ENCODE measurements at places on chromosomes 11 and 22.

DNA sequence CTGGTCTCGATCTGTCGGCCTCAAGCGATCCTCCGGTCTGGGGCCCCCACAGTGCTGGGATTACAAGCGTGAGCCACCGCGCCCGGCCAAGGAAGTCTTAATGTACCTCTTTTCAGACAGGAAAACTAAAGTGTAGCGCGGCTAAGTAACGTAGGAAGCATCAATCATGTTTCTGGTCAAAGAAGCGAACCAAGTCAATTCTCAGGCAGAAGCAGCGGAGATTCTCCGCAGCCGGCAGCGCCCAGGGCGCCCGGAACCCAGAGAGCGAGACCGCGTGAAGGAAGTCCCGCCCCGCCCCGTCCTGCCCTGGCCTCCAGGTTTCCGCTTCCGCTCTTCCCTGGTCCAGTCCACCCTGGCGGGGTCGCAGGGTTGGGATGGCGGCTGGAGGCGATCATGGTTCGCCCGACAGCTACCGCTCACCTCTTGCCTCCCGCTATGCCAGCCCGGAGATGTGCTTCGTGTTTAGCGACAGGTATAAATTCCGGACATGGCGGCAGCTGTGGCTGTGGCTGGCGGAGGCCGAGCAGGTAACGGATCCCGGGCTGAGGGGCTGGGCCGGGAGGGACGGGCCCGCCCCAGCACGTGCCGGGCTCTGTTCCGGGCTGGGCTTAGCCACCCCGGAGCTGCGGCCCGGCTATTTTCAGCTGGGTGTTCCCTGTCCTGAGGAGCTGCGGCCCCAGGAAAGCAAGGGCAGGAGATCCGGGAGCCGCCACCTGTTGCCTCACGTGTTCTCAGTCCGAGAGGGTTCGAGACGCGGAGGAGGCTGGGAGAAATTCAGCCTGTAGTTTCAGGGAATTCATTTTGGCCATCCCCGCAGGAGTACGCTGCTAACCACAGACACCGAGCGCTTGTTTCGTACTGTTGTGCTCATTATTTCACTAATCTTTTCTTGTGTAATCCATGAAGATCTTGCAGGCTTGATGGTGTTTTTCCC lies at the start of gene ADSL:
TSS of gene ADSL (plus strand) at position 316 of the 934 bp plus-strand sequence. CDS start at position 375, 59 bp downstream.
- peak; percentile 51 for DNase-seq

DNA sequence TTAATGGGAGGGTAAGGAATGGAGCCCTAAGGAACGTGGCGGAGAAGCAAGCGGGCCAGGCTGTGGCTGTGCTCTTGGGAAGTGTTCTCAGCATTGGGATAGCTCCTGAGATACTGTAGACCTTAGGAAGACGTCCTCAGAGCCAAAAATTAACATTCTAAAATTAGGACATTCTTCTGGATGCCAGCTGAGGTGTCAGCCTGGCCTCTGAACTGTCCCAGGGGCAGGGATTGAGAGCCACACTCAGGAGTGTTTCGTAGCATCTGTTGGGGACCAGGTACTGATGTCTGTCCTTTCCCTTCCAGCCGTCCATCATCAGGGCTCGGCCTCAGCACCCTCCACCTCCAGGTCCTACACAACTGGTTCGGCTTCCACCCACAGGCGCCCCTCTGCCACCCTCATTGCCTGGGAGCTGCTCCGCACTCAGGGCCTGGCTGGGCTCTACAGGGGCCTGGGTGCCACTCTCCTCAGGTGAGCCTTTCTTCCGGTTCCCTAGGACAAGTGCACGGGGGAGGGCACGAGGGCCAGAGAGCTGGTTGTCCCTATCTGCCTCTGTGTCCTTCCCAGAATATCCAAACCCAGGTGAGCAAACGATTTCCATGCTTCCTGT lies 23.6 kb downstream of the SLC25A18 start:
- DNase-seq: no peak

- DNase-seq: no peak
Measured at GRCh38 chr11:103413266-103413888, 304.2 kb downstream of the DYNC2H1 start.

GRCh38 chr11:32213223-32213622 lies 122.3 kb downstream of the RCN1 start:
- DNase-seq: no peak

GRCh38 chr11:11035331-11035730 lies 177.5 kb upstream of the ZBED5 start:
- no peak for DNase-seq

DNA sequence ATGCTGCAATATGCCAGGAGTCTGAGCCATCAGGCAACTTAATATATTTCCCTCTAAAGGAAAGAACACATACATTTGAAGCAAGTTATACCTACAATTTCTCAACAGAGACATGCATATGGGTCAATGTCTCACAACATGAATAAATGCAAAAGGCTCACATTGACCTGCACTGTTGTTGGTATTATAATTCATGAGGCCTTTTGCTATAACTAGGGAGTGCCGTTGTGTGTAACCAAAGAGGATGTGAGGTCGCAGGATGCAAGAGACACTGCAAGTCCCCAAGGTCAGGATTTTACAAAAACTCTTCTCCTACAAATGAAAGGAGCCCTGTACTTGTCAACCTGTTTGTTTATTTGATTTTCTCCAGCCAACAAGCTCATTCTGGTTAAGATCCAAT lies 250.5 kb downstream of the LARGE1 start:
- no peak for DNase-seq

GRCh38 chr11:95919514-95919913 lies 4.4 kb downstream of the MTMR2 start:
- DNase-seq: no peak

All from D721Med (cell line).